ENCODE measurements at places on chromosomes 13 and 19. TPM values are rescaled to one million over a fixed set of nuclear protein-coding genes. Genes with fewer than 3 reads are reported as not detected.

DNA sequence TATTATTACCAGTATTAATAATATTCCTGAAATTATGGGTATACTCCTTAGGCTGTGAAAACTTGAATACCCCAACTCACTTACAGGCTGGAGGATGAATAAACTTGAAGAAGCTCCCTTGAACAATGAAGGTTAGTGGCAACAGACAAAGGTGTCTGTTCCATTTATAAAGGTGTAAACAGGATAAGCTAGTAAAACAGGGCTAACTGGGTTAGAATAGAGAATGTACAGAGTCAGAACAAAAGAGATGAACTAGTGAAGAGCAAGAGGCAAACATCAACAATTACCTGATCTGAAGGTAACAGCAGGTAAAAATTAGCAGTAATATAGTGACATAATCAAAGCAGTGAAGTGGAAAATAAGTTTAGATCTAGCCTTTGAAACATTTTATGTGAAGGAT is 23.2 kb downstream of the MICU2 start:
- no peak for DNase-seq
- H3K27me3 ChIP-seq, result no peaks in the 10 kb centered on the region
- H3K27ac ChIP-seq, result no peak overlapping the region

The MEIOSIN gene
- total RNA-seq, result 0.06 TPM

- H3K27ac ChIP-seq, result no peak overlapping the region
- no peaks in the 10 kb centered on the region for H3K36me3 ChIP-seq
- H3K4me1 ChIP-seq, result no peaks in the 10 kb centered on the region
- no peak for DNase-seq
- H3K4me3 ChIP-seq, result no peak overlapping the region
These were observed 74.0 kb upstream of the KCTD15 start for GRCh38 chr19:33722456-33723239.

- no peaks in the 10 kb centered on the region for H3K4me1 ChIP-seq
- no peaks in the 10 kb centered on the region for H3K36me3 ChIP-seq
- DNase-seq, result no peak
- no peaks in the 10 kb centered on the region for H3K27me3 ChIP-seq
These were observed 303.5 kb downstream of the TEX29 start for GRCh38 chr13:111623743-111624505.

The NPHS1 gene
- total RNA-seq, result 0.62 TPM

- H3K27me3 ChIP-seq, result peaks cover 14% of the 10 kb centered on the region
- H3K4me3 ChIP-seq, result no peak overlapping the region
- no peak overlapping the region for H3K27ac ChIP-seq
- no peaks in the 10 kb centered on the region for H3K36me3 ChIP-seq
- DNase-seq, result no peak
These were observed 188.9 kb downstream of the COL4A1 start for GRCh38 chr13:110118106-110118505.

The ZNF77 gene
- total RNA-seq, result 6.5 TPM

GRCh38 chr19:412356-413355 is 3.7 kb upstream of the C2CD4C start:
- no peak overlapping the region for H3K27ac ChIP-seq
- peaks cover 16% of the 10 kb centered on the region for H3K27me3 ChIP-seq
- peak; percentile 82 for DNase-seq
- H3K4me1 ChIP-seq, result peaks cover 32% of the 10 kb centered on the region
- no peak overlapping the region for H3K4me3 ChIP-seq

- no peaks in the 10 kb centered on the region for H3K27me3 ChIP-seq
- no peaks in the 10 kb centered on the region for H3K36me3 ChIP-seq
- no peak for DNase-seq
- no peak overlapping the region for H3K4me3 ChIP-seq
These were observed 11.5 kb downstream of the PPP1R15A start for GRCh38 chr19:48883726-48884125.

DNA sequence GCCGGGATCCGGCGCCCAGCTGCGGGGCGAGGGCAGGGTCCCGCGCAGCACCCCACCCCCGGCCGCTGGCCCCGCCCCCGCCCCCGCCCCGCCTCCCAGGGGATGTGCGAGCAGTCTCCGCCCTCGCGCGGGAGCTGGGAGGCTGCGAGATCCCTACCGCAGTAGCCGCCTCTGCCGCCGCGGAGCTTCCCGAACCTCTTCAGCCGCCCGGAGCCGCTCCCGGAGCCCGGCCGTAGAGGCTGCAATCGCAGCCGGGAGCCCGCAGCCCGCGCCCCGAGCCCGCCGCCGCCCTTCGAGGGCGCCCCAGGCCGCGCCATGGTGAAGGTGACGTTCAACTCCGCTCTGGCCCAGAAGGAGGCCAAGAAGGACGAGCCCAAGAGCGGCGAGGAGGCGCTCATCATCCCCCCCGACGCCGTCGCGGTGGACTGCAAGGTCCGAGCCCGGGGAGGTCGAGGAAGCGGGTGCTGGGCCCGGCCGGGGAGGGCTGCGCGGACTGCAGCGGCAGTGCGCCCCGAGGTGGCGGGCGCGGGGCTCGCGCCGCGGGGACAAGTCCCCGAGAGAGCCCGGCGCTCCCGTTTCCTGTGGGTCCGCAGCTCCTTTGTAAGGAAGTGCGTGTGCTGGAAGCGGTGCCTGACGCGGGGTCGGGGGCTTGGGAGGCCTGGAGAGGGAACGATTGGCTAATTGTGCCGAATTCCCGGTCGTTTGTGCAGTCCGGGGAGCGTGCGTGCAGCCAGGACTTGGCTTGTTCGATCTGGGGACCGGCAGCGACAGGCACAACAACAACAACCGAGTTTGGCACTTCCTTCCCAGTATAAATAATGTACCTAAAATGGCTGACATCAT is at the start of gene ITM2B:
TSS of gene ITM2B (plus strand) at position 161 of the 843 bp plus-strand sequence. CDS start at position 316, 155 bp downstream.
- H3K27me3 ChIP-seq, result peaks cover 14% of the 10 kb centered on the region
- peaks cover 38% of the 10 kb centered on the region for H3K4me1 ChIP-seq
- DNase-seq, result peak; percentile 91
- no peaks in the 10 kb centered on the region for H3K36me3 ChIP-seq

GRCh38 chr19:40553885-40554857 is 22.5 kb upstream of the SHKBP1 start:
- H3K4me1 ChIP-seq, result peaks cover 7% of the 10 kb centered on the region
- H3K27ac ChIP-seq, result no peak overlapping the region
- H3K36me3 ChIP-seq, result no peaks in the 10 kb centered on the region
- peak overlapping the region; percentile 8 for H3K4me3 ChIP-seq
- H3K27me3 ChIP-seq, result peaks cover 75% of the 10 kb centered on the region

- H3K4me1 ChIP-seq, result no peaks in the 10 kb centered on the region
- DNase-seq, result no peak
- H3K4me3 ChIP-seq, result no peak overlapping the region
- H3K36me3 ChIP-seq, result no peaks in the 10 kb centered on the region
- no peak overlapping the region for H3K27ac ChIP-seq
These were observed 1347.3 kb downstream of the PCDH9 start for GRCh38 chr13:65882810-65883209.

GRCh38 chr13:29361716-29362115 is 233.8 kb downstream of the SLC7A1 start:
- no peaks in the 10 kb centered on the region for H3K27me3 ChIP-seq
- no peaks in the 10 kb centered on the region for H3K36me3 ChIP-seq
- H3K4me3 ChIP-seq, result no peak overlapping the region
- DNase-seq, result no peak
- H3K27ac ChIP-seq, result no peak overlapping the region
- H3K4me1 ChIP-seq, result no peaks in the 10 kb centered on the region

The FXYD7 gene
- total RNA-seq, result 0.56 TPM

Measured in neural progenitor cell (in vitro differentiated cells).